ENCODE measurements at places on chromosomes 1 and 21.

DNA sequence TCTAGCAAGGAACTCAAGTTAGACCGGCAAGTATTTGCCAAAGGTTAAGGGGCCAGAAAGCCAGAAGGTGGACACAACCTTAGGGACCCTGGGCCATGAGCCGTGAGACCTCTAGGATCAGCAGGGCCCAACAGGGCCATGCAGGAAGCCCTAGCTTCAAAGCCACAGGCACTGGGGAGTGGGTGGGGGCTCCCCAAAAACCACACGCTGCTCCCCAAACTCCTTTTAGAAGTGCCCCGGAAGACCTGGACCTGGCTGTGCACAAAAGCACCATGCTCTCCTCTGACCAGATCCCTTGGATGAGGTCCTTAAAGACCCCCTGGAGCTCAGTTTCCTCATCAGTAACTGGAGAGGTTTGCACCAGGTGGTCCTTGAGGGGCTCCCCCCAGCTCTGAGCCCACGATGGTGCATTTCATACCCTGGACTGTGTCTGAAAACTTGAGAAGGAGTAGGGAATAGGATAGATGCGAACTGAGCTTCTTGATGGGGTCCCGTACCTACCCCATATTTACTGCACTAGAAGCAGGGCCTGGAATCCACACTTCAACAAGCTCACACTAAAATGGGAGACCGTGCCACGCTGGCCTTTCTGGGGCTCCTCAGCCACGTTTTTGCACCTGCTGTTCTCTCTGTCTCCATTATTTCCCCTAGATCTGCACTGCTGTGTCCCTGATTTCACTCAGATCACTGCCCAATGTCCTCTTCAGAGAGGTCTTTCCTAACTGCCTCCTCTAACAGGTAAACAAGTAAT is 40.6 kb upstream of the LBR start:
- DNase-seq = no peak

DNA sequence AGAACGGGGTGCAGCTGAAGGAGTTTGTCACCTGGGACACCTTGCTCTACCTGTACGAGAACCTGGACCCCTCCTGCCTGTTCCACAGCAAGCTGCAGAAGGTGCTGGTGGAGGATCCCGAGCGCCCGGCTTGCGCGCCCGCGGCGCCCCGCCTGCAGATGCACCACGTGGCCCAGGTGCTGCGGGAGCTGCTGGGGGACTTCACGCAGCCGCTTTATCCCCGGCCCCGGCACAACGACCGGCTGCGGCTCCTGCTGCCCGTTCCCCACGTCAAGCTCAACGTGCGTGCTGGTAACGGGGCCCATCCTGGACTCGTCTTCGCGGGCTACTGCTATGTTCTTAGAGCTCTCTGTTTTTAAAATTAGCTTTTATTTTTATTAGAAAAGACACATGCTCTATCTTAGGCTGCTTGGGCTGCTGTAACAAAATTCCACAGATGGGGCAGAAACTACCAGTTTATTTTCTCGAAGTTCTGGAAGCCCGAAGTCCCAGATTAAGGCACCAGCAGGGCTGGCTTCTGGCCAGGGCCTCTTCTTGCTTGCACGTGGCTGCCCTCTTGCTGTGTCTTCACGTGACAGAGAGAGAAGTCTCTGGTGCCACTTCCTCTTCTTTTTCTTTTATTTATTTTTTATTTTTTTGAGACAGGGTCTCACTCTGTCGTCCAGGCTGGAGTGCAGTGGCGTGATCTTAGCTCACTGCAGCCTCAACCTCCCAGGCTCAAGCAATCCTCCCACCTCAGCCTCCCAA is 38.1 kb downstream of the TRPM2 start:
- DNase-seq = no peak

GRCh38 chr1:215082532-215083382 is at the start of gene KCNK2:
Gene KCNK2 (plus strand): TSS chr1:215082737. CDS start chr1:215083386, 649 bp downstream.
- DNase-seq = no peak

- DNase-seq = no peak
Measured at GRCh38 chr1:221774054-221774842, 32.4 kb upstream of the DUSP10 start.

DNA sequence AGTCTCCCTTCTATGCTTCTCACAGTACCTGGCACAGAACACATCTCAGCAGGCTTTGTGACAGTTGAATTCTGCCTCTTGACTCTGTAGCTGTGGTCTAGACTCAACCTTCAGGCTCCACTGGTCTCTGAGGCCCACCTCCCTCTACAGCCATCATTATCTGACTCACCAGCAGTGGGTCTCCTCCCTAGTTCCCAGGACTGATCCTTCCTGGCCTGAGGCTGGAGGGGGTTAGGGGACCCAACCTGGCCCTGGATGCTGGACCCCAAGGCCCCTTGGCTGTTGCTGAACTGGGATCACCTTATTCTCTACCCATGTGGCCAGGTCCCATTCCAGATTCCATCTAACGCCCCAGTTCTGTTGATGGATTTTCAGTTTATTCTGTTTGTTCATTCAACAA is 43.1 kb upstream of the FOXO6 start:
- DNase-seq = no peak

DNA sequence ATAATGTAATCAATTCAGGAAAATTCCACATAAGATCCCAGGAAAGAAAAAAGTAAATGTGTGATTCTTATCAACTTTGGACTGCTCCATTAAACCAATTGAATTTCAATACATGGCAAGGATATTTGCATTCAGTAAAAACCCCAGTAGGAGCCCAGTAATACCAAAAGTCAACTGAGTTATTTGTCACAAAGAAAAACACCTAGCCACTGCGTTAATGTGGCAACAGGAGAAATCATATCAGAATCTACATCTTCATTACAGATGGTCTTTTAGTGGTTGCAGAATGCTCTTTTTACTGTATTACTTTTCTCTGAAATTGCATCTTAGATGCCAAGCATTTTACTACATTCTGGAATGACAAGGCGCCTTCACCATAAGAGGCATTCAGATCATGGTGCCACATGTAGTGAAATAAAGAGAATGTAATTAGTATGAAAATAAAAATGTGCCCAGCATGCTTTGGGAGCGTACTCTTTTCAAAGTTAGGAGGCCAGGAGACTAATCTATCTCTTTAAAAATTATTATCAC is 180.7 kb downstream of the PATJ start:
- no peak for DNase-seq

DNA sequence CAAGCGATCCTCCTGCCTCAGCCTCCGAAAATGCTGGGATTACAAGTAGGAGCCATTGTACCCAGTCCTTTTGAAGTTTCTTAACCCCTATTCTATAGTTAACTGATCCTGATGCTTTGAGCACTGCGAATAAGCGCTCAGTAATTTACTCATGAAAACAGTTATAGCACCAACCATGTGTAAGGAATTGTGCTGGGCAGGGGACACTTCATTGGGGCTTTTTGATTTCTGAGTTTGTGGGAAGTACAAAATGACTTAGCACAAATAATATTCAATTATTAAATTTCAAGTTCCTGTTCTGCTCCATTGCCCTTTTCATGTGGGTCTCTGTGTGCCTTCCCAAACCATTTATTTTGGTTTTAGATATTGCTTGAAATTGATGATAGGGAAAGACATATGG is 6.2 kb upstream of the HIPK1 start:
- no peak for DNase-seq

- no peak for DNase-seq
Measured at GRCh38 chr21:34642211-34643075, 26.4 kb upstream of the CLIC6 start.

DNA sequence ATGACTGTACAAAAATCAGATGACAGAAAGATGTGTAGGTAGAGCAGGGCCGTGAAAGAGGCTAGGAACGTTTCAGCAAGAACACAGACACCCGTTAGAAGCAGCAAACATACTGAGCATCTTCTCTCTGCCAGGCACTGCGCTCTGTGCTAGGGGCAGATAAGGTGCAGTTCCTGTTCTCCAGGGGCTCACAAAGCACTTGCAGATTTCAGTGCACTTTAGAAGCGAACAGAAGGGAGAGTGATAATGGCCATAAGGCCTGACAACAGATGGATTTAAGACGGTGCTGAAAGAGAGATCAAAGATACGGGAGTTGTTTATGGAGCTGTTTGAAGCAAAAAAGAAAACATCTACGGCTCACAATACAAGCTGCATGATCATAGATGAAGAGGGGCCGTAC is 200.3 kb upstream of the FOXD3 start:
- DNase-seq = no peak

DNA sequence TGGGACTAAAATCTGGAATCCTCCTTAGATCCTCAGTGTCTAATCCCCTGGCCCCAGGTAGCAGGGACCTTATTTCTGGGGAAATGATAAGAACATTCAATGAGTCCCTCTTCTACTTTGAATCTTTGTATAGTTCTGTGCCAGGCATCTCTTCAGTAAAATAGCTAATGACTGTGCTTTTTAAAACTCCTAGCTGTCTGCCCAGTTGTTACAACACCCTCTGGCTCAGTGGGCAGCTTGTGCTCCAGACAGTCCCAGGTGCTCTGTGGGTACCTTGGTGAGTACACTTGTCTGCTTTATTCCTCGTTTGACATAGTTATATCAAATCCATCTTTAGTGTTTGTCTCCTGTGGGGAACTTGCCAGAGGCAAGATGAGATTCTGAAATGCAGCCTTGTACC is 18.0 kb downstream of the TGFB2 start:
- no peak for DNase-seq

- no peak for DNase-seq
Measured at GRCh38 chr1:162541619-162542141, 19.8 kb upstream of the UAP1 start.

GRCh38 chr21:33266789-33267135 is 595 bp downstream of the IL10RB start:
- DNase-seq = peak; percentile 32

DNA sequence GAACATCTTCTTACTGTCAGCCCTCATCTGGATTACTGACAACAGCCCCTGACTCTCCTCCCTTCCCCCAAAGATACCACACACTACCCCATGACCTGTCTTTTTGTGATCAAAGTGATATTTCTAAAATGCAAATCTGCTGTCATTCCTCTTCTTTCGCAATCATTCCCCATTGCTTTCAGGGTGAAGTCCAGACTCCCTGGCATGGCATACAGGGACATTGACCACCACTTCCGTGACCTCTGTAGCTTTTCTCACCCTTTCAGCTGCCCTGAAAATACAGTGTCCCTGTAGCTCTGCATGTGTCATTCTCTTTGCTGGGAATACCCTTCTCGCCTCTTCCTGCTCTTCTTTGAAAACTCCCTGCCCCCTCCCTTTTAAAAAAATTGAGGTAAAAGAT is 4.1 kb downstream of the SERINC2 start:
- DNase-seq = no peak

GRCh38 chr1:116538544-116538943 is 32.3 kb downstream of the CD58 start:
- no peak for DNase-seq

DNA sequence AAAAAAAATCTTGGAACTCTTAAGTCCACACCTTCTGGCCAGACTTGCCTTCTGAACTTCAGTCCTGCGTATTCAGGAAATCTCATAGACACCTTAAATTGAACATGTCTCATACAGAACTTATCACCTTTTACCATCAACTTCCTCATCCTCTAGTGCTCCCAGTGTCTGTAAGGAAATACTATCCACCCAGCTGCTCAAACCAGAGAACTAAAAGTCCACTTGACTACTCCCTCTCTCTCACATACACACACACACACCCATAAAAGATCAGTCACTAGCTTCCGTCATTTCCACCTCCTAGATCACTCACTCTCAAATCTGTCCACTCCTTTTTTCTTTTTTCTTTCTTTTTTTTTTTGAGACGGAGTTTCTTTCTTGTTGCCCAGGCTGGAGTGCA is 10.9 kb upstream of the CAP1 start:
- DNase-seq = no peak

GRCh38 chr1:109901141-109901523 is 9.5 kb upstream of the CSF1 start:
- no peak for DNase-seq

- no peak for DNase-seq
Measured at GRCh38 chr1:55632906-55633305, 417.7 kb upstream of the USP24 start.

DNA sequence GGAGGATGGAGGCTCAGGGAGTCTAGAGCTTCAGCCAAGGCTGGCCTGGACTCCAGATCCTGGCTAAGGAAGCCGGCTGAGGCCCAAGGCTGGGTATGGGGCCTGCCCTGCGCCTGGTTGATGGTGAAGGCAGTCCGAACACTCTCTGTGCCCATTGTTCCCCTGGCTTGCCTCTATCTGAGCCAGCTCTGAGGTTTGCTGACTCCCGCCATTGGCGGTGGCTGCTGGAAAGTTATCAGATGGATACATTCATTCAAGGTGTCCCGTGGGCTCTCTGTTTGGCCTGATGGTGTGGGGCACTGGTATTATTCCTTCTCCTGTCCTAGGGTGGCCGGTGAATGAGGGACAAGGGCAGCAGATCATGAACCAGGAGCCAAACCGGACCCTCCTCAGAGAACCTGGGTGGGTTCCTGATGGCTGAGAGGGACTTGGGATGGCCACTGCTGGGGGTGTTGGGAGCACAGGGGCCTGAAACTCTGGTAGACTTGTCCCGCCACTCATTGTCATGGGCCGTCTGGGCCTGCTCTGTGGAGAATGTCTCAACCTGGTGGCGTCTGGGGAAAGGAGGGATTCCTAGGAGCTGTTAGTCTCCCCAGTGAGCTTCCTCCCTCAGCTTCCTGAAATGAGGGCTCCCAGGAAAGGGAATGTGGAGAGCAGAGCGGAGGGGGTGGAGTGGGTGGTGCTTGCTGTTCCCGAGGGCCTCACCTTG is 22.2 kb downstream of the SLC26A9 start:
- no peak for DNase-seq

DNA sequence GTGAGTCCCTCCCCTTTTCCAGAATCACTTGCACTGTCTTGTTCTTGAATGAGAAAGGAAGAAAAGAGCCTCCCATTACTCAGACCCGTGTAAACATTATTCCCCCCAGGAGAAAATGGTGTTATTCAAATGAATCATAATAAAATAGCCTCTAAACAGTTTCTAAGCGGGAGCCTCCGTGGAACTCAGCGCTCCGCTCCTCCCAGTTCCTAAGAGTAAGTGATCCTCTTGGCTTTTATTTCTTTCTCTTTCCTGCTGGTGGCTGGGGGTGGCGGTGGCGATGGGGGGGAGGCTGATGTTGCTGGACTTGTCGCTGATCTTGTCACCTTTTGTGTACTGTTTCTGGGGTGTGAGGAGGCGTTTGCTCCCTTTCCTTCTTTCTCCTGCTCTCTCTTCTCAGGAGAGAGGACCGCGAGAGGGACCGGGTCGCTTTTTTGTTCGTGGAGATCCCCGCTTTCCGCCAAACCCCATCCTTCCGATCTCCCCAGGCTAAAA is 781 bp downstream of the PROX1 start:
- DNase-seq = no peak

- DNase-seq = no peak
Measured at GRCh38 chr1:235468970-235469369, 35.3 kb downstream of the B3GALNT2 start.

- no peak for DNase-seq
Measured at GRCh38 chr21:44955798-44956175, 16.0 kb downstream of the SLX9 start.

GRCh38 chr1:92299477-92300150 is 755 bp downstream of the RPAP2 start:
- DNase-seq = no peak

- DNase-seq = no peak
Measured at GRCh38 chr1:24562625-24563024, 6.7 kb downstream of the NCMAP start.

- no peak for DNase-seq
Measured at GRCh38 chr1:170927955-170928840, 7.1 kb upstream of the MROH9 start.

GRCh38 chr1:77762072-77762476 is 2.4 kb upstream of the USP33 start:
- no peak for DNase-seq

- no peak for DNase-seq
Measured at GRCh38 chr1:69737527-69738185, 169.9 kb downstream of the LRRC7 start.

Data from stimulated activated CD4-positive, alpha-beta T cell treated with anti-CD3 and anti-CD28 coated beads, Interleukin-4, amount 100 ng/mL, for 1 hour (primary cell).